ENCODE measurements at places on chromosomes 6 and 20.

GRCh38 chr6:62528894-62529526, 243.0 kb upstream of the KHDRBS2 start:
- no peak for DNase-seq

DNA sequence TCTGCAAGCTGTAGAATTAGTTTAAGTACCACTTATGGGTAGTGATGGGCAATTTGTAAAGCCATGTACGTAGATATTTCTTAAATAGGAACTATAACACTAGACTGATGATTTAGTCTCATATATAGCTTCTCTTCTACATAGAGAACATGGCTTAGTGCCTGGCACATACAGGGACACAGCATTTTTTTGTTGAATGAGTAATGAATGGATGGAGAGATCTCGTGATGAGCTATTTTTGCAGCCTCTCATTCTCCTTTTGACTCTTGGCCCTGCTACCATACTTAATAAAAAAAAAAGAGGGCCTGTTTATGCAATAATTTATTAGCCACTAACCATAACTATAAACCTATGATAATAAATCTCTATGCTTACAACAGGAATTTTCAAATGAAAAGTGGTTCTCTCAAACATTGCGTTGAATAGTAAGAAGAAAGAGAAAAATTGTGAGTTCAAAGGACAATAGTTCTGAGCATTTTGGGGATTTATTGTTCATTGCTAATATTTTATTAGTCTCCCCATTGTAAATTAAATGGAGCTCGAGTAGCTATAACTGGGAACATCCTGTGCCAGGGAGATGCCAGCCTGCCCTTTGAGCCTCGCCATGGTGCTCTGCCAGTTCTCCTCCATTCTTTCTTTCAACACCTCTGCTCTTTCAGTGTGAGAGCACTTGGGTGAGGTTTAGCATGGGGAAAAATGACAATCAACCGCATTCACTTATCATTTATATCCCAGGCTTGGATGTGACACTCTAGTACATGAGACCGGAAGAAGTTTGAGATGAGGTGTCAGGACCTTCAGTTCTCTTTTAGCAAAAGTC, 14.7 kb upstream of the RCAN2 start:
- DNase-seq: no peak

DNA sequence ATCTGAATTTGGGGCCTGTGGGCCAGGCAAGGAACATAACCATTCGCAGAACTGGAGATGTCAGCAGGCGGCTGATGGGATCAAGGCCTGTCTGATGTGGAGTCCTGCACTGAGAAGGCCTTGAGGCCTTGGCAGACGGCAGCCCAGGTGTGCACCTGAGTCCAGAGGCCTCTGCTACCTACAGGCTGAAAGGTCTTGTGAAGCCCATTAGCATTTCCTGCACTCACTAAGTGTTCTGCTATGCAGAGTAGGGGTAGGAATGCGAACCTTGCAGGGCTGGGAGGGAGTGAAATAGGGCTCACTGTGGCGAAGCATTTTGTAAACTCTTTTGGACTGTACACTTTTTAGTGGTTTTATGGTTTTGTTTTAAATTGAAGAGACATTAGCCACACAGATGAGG, 48.3 kb upstream of the RNF24 start:
- no peak for DNase-seq

DNA sequence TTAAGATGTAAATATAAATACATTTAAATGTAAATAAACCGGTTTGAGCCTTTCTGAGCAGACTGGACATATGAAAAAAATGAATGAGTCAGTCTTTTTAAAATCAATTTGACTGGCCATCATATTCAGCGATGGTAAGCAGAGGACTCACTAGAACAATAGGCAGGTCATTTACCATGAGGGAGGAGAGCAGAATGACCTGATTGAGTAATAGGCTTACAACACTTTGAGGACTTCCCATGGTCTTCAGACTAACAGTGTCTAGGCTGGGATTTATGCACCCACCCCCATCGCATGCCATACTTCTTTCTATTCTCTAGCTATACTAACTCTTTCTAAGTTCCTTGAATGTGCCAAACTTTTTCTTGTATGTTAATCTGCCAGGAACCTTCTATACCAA, 241.9 kb upstream of the RAB32 start:
- no peak for DNase-seq

GRCh38 chr6:108363889-108364313, 69.0 kb downstream of the AFG1L start:
- no peak for DNase-seq

DNA sequence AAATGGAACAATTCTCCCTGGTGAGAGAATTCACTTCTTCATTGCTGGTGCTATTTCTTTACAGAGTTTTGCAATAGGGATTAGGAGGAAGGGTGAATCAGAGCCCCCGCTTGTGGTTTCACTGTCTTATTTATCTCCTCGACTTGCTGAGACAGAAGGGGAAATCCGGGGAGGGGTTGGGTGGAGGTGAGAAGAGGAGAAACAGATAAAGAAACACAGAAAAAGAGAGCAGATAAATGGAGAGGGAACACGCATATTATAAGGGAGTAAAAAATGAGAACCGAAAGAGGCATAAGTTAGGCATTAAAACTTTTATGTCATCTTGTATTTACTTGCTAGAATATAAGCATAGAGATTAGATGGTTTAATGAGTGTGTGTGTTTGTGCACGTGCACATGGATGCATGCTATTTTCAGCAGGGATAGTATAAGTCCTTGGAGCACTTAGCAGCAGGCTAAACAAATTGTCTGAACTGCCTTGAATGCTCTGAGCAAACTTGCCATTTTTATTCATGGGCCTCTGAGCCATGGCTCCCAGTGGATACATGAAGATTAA, 105.0 kb downstream of the OLIG3 start:
- no peak for DNase-seq

DNA sequence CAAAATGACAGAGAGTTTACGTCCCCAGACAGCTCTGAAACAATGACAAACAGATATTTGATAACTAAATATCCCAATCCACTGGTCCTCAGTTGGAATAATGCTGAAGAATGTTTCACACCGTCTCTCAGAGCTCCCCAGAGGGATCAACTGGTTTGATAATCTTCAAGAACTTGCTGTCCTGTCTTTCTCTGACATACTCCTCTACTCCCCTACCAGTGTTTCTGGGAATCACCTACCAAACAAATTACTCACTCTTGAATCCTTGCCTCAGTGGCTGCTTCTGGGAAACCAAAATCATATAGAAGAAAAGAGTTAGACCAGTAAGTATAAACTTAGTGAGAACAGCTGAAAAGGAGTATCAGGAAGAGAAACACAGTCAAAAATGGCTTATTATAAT, 469.7 kb upstream of the JAG1 start:
- DNase-seq: no peak

GRCh38 chr20:53278555-53278954, 306.4 kb downstream of the TSHZ2 start:
- no peak for DNase-seq

- no peak for DNase-seq
Observed at GRCh38 chr6:44024574-44025219, 102.6 kb downstream of the MRPL14 start.
